ENCODE measurements at places on chromosomes 5 and 9.
A peak's percentile ranks its signal among the peaks of the same experiment; 100 is the strongest.

GRCh38 chr5:13470263-13470662 is 474.2 kb downstream of the DNAH5 start:
- H3K4me3 ChIP-seq = no peak overlapping the region
- H3K27me3 ChIP-seq = no peaks in the 10 kb centered on the region
- DNase-seq = no peak
- no peaks in the 10 kb centered on the region for H3K36me3 ChIP-seq
- H3K27ac ChIP-seq = no peak overlapping the region
- H3K4me1 ChIP-seq = no peaks in the 10 kb centered on the region

DNA sequence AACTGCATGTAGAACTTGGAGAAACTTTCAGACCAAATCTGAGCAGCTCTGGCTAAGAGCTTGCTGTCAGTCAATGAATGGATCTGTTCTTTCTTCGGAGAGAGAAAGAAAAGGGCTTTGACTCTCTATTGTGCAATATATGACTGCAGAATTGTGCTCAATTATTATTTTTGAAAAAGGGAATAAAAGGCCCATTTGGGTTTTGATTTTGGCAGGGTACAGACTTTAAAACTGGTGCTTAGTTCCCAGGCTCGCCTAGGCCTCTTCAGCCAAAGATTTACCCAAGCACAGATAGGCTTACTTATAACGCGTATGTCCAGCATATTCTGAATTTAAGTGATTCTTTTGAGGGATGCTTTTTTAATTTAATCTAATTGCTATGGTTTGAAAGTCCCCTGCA is 59.3 kb downstream of the RETREG1 start:
- no peak overlapping the region for H3K4me3 ChIP-seq
- no peak overlapping the region for H3K27ac ChIP-seq
- H3K4me1 ChIP-seq = no peaks in the 10 kb centered on the region

DNA sequence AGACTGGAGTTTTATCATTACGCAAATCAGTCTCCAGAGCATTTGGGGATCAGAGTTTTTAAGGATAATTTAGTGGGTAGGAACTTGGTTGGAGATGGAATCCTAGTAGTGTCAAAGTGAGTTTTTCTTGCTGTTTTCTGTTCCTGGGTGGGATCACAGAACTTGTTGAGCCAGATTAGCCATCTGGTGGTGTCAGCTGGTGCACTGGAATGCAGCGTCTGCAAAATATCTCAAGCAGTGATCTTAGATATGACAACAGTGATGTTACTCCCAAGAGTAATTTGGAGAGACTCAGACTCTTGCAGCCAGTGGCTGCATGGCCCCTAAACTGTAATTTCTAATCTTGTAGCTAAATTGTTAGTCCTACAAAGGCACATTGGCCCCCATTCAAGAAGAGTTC is 1257.8 kb downstream of the MAT2B start:
- no peak overlapping the region for H3K4me3 ChIP-seq
- no peaks in the 10 kb centered on the region for H3K4me1 ChIP-seq
- H3K27ac ChIP-seq = no peak overlapping the region
- DNase-seq = peak; percentile 10
- no peaks in the 10 kb centered on the region for H3K27me3 ChIP-seq

- no peak for DNase-seq
- no peak overlapping the region for H3K27ac ChIP-seq
- no peaks in the 10 kb centered on the region for H3K27me3 ChIP-seq
- H3K36me3 ChIP-seq = no peaks in the 10 kb centered on the region
- H3K4me3 ChIP-seq = no peak overlapping the region
Measured at GRCh38 chr5:145637396-145637795, 197.7 kb downstream of the PRELID2 start.

GRCh38 chr5:815449-815848 is 30.9 kb upstream of the ZDHHC11B start:
- no peaks in the 10 kb centered on the region for H3K27me3 ChIP-seq
- no peaks in the 10 kb centered on the region for H3K4me1 ChIP-seq
- no peak for DNase-seq
- H3K36me3 ChIP-seq = no peaks in the 10 kb centered on the region
- no peak overlapping the region for H3K4me3 ChIP-seq

- no peaks in the 10 kb centered on the region for H3K27me3 ChIP-seq
- peaks cover 24% of the 10 kb centered on the region for H3K4me1 ChIP-seq
- no peaks in the 10 kb centered on the region for H3K36me3 ChIP-seq
- no peak overlapping the region for H3K27ac ChIP-seq
- DNase-seq = no peak
Measured at GRCh38 chr9:135997090-135998015, 36.2 kb upstream of the UBAC1 start.

GRCh38 chr9:14029806-14030374 is 284.1 kb downstream of the NFIB start:
- H3K4me3 ChIP-seq = no peak overlapping the region

- H3K4me1 ChIP-seq = no peaks in the 10 kb centered on the region
- H3K27ac ChIP-seq = peak overlapping the region; percentile 69
- no peak overlapping the region for H3K4me3 ChIP-seq
- H3K36me3 ChIP-seq = no peaks in the 10 kb centered on the region
- no peak for DNase-seq
- no peaks in the 10 kb centered on the region for H3K27me3 ChIP-seq
Measured at GRCh38 chr5:42985129-42986037, 54.7 kb downstream of the ANXA2R start.

All from hepatocyte (in vitro differentiated cells).